Stimulated activated CD8-positive, alpha-beta memory T cell treated with anti-CD3 and anti-CD28 coated beads, Interleukin-7, amount 100 ng/mL, for 1 hour (primary cell): ENCODE measurements at places on chromosomes 11 and 22.
A peak's percentile ranks its signal among the peaks of the same experiment; 100 is the strongest.

DNA sequence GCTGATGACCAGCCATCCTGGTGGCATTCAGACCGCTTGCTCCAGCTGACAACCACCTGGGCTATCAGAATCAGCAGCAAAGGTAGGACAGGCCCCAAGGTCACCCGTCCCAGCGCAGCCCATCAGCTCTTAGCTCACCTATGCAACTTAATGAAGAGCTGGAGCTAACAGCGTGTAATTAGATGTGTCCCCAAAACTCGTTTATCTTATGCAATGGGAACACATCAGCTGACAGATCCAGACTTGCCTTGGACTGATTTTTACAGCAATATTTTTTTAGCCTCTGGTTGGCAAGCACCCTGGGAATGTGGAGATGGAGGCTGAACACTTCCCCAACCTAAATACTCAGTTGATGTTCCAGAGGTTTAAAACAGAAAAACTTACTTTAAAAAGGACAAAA, 76.0 kb downstream of the PACSIN2 start:
- DNase-seq: no peak

DNA sequence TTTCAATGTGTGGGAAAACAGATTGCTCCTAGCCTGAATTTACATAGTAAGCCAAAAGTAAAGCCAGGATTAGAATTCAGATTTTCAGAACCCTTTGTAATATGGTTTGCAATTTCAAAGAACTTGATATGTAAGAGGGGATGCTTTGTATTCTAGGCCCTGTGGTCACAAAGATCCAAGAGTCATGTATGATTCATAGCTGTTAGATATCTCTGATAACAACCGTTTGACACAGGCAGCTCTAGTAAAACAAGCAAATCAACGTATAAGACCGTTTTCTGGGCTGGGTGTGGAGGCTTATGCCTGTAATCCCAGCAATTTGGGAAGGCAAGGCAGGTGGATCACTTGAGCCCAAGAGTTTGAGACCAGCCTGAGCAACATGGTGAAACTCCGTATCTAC, 79.6 kb downstream of the EMSY start:
- no peak for DNase-seq

DNA sequence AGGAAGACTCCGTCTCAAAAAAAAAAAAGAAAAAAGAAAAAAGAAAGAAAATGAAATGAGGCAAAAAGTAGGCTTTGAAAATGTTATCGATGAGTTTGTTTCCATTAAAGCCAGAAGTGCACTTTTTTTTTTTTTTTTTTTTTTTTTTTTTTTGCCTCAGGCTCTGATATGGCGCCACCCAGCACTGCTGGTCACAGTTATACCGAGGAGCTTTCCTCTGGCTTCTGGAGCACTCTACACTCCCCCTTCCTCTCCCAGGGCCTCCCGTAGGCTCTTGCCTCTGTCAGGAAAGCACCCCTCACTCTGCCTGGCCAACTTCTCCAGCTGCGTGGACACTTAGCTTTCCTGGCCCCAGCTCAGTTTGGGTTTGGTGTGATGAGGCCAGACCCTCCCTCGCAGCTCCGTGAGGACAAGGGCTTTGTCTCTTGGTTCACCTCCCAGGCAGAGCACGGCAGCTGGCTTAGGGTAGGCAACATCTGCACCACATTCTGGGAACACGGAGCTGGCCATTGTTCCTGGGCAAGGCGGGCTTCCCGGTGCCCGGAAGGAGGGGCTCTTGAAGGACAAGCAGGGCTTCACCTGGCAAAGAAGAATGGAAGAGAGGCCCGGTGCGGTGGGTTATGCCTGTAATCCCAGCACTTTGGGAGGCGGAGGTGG, 16.9 kb downstream of the FADS2 start:
- no peak for DNase-seq

GRCh38 chr11:70650075-70650909, 252.0 kb downstream of the CTTN start:
- DNase-seq: no peak

GRCh38 chr11:94103471-94103870, 25.2 kb upstream of the PANX1 start:
- no peak for DNase-seq

DNA sequence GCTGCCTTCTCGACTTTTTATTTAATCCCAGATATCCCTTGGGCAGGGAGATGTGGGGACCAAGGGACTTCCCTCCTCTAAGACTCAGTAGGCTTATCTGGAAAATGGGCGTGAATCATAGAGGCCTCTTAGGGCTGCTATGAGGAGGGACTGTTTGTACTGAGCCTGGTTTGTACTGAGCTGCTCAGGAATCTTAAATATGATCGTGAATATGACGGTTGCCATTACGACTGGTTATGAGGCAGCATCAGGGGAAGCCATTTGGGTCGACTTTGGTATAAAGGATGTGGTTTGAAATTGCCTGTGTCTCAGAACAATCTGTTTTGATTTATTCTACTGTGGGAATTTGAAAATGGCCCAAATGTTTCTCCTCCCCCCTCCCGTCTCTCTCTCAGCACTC, 20.6 kb downstream of the TSPAN18 start:
- DNase-seq: no peak

DNA sequence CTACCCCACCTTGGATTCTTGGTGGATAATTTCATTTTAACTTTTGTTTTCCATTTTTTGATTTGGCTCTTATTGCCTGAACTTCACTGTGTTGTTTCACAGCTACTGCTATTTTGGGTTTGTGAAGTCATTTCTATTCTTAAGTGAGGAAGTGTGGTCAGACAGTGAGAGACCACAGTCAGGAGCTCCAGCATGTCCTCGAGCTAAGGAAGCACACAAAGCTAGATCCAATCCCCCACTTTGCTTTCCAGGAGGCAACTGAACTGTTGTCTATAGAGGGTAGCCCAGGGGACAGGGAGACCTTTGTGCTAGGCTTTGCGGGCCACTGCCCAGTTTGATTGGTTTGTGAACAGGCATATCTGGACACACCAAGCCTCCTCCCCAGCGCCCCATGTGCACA, 251.8 kb upstream of the KIRREL3 start:
- no peak for DNase-seq

DNA sequence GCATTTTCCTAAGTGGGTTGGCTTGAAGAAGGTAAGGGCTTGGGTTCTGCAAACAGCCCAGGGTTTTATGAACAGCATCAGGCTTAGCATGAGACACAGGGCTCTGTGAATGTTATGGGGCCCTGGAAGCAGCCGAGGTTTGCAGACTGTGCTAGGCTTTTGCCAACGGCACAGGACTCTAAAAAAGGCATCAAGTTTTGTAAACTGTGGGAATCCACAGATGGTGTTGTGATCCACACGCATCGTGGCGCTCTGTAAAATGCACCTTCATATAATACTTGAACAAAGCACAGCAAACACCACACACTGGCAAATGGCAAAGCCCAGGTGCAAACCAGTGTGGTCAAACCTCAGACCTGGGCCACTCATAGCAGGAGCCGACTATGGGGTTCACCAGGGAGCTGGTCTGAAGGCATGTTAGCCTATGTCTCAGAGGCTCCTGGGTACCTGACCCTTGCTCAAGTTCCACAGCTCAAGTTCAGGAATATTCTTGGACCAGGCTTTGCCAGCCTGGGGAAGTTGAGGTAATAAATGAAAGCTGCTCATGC, 2.4 kb upstream of the SLCO2B1 start:
- DNase-seq: no peak

DNA sequence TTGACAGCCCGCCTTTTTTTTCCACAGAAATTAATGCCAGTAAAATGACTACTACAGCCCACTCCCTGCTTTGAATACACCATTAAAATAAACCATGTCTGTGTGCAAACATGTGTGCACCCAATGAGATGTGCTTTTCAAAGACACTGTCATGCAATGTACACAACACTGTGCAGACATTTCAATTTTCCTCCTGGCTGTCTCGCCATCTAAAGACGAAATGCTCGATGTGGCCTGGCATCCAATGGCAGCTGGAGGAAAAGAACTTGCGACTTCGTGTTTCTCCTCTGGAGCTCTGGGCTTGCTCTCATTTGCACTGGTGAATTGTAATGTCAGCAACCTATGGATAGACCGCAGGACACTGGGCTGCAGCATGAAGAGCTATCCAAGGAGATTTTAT, 147.0 kb upstream of the NAV2 start:
- no peak for DNase-seq

- DNase-seq: no peak
Measured at GRCh38 chr11:71096751-71097388, 155.5 kb downstream of the SHANK2 start.

GRCh38 chr11:26578998-26579661, 7.1 kb upstream of the MUC15 start:
- no peak for DNase-seq

DNA sequence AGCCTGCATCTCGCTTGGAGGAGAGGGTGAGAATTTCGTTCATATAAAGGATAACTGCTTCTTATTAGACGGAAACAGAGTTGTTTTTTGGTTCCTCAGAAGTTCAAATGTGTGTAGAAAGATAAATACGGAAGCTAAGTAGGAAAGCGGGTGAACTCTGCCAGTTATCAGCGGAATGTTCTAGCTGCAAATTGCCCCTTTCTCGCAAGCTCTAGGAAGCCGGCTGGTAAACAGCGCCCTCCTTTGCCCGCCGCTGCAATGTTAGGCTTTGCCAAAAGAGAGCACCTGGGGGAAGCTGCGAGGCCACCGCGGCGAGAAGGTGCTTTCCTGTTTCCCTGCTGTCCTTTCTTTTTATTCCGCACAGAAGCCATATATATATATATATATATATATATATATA, 67.0 kb downstream of the IGLL5 start:
- peak; percentile 14 for DNase-seq

DNA sequence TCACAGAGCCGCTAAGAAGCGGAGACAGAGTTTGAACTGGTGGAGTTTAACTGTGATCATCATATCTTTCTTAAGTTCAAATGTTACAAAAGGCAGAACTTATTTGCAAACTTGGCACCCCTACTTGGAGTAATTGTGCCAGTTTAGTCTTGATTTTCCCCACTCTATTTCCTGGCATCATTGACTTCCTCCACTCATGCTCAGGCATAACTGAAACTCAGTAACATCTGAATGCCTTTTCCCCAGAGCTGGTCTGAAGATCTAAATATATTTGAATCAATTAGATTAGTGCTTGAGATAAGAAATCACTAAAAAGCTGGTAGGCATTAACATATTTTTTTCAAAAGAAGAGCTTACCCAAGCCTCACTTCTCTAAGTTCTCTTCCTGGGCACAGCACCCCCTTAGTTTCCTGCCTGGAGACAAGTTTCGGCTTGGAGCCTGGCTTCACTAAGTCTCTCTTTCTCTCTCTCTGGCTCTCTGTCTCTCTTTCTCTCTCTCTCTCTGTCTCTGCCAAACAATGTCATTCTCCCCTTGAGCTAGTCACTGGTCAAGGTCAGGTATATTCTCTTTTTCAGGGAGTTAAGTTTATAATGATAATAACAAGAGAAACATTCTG, 190.8 kb downstream of the LUZP2 start:
- no peak for DNase-seq

GRCh38 chr11:127458561-127458960, 458.0 kb upstream of the KIRREL3 start:
- no peak for DNase-seq

GRCh38 chr22:39990686-39991085, 4.1 kb upstream of the FAM83F start:
- DNase-seq: no peak

DNA sequence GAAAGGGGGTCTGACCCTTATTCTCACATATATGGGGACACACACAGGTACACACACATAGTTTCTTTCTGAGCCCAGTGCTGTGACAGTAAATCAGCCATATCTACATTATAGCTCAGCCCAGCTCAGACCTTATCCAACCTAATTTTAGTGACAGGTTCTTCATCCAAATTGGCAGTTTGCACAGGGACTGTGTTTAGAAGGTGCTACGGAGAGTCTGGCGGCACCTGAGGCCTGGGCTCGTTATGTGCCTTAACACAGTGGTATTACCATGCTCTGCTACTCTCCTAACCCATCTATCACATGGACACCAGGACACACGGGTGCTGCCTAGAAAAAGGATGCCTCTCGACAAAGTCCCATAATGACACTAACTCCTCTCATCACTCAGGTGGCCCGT, 109.3 kb downstream of the GALNT18 start:
- no peak for DNase-seq

GRCh38 chr11:109819410-109819809, 273.8 kb upstream of the ZC3H12C start:
- no peak for DNase-seq

DNA sequence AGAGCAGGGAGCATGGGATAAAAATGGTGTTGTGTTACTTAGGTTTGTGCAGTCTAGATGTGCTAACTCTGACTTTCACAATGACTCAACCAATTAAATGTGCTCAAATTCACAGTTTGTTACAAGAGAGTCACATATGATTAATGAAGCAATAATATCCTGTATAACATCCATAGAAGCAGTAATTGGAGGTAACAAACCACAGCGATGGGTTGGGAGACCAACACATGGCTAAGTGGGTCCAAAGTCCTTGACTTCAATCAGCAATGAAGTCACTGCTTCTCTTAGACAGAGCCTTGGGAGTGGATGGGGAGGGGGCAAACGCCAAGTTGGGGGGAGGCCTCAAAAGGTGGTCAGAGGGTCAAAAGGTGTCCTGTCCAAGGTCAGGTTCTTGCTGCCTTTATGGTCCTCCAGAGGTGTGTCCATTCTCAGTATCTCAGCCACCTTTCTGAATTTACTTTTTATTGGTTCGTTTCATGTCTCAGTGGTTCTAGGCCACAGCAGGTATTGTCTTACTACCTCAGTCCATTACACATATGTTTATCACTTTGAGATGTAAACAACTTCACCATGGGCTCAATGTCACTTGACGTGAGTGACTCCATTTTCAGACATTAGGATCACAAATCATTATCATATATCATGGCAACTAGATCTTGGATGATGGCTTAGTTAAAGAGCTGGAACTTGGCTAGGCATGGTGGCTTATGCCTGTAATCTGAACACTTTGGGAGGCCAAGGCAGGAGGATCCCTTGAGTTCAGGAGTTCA, 32.4 kb downstream of the SLN start:
- no peak for DNase-seq

- DNase-seq: peak; percentile 48
Measured at GRCh38 chr22:37484480-37485394, 1.4 kb downstream of the MFNG start.

- DNase-seq: no peak
Measured at GRCh38 chr11:102581066-102581465, 44.1 kb downstream of the MMP20 start.

GRCh38 chr11:133911171-133911570, 45.6 kb downstream of the IGSF9B start:
- DNase-seq: no peak

DNA sequence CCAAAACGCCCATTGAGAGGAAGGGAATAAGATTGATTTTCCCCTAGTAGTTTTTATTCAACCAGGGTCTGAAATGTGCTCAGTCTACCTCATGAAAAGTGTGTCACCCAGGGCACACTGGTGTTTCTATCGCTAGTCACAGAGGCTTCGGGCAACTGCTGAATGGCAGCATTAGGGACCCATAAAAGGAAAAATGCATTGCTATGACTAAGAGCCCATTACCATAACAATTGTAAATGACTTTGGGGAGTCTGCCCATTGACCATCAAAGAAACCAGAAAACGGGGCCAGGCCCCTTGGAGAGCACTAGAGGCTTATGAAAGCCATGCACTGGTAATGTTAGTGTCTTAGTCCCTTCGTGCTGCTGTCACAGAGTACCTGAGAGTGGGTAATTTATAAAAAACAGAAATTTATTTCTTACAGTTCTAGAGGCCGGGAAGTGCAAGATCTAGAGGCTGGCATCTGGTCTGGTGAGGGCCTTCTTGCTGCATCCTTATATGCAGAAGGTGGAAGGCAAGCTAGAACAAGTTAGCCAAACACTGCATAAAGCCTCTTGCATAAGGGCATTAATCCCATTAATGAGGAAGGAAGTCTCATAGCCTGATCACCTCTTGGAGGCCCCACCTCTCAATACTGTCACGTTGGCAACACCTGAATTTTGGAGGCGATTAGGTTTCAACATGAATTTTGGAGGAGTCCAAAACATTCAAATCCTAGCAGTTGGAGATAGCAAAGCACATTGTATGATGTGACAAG, 306.7 kb downstream of the ST3GAL4 start:
- no peak for DNase-seq
